ENCODE measurements at places on chromosomes 2 and 18.
A peak's percentile ranks its signal among the peaks of the same experiment; 100 is the strongest.

DNA sequence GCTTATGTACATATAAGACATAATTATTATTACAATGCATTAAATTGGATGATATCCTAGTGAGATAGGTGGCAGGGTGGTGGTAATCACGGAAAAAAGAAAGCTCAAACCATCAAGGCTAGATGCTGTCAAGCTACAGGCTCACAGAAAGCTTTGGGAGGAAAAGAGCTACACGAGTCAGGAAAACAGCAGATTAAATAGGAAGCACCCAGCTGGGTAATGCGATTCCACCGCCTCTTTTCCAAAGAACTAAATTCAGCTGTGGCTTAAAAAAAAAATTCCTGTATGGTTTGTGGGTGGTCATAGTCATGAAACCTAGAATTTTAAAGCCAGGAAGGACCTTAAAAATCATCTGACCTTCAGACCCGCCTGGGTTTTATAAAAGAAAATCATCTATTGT, 23.7 kb upstream of the PTPN4 start:
- DNase-seq = no peak

- no peak for DNase-seq
These were observed 27.9 kb downstream of the MARCO start for GRCh38 chr2:118969734-118970395.

GRCh38 chr2:144067506-144067905, 452.4 kb downstream of the ZEB2 start:
- DNase-seq = no peak

- no peak for DNase-seq
These were observed 7.3 kb downstream of the IL1R1 start for GRCh38 chr2:102149644-102150455.

- peak; percentile 49 for DNase-seq
These were observed 188.6 kb upstream of the FN1 start for GRCh38 chr2:215624423-215624829.

GRCh38 chr2:191864628-191865374, 17.9 kb upstream of the CAVIN2 start:
- no peak for DNase-seq

DNA sequence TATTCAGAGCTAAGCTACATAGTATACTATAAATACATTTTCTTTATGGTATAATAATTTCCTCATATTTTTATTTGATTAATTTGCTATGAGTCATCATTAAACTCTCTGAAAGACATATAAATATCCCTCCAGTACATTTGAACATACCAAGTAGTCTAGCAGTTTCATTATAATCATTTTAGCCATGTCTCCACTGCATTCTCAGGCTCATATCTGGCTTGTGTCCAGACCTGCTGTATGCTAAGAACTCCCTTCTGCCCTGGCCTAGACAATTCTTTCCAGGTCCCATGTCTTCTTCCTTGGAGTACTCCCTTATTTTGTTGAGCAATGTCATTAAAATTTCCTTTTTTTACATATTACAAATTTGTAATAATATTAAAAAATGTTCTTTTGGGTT, 16.6 kb upstream of the DYNC1I2 start:
- DNase-seq = no peak

DNA sequence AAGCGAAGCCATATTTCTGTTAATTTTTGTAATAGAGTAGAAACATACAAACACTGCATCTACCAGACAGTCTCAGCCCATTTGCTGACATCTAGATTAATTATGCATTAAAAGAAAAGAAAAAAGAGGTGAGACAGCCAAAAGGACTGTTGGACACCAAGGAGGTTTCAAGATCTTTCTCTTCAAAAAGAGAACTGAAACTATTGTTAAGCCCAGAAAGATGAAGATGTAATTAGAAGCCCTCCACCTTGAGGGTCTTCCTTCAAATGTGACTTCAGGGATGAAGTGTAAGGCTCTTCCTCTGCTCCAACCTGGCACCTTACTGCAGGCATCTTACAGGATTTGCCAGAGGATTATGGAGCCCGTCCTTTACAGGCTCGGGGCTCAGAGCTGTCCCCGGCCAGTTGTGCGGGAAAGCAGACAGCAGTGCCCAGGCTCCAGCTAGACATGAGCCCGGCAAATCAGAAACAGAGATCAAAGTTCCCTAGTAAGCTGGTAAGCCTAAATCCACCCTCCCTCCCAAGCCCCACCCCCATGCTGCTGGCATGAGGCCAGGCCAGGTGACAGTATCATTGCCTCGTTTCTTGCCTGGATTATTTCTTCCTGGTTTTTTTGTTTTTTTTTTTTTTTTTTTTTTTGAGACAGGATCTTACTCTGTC, 38.9 kb downstream of the ADI1 start:
- no peak for DNase-seq

DNA sequence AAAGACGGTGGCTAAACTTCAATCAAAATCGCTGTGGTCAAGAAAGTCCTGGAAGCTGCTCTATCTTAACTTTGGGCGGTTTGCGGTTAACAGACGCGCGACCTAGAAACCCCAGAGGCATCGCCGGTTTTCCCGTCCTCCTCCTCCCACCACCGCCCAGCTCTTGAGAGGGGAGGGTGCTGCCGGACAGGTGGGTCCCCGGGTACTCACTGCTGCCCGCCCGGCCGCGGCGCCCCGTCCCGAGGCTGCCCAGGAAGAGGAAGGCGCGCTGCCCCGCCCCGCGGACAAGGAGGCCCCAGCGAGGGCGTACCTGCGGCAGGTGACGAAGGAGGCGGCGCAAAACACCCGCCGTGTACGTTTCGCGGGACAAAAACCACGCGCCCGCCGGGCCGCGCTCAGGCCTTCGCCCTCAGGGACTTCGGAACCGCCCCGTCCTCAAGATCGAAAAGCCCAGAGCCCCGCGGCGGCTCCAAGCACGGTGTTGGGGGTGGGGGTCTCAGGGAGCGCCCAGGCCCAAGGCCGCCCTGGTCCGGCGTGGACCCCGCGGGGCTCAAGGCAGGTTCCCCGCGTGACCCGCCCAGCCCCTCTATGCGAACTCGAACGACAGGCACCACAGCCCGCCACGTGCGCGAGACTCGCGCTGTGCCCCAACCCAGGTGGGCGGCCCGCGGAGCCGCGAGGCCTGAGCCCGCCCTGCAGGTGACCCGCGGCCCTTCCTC, at the start of gene SH3YL1:
TSS of gene SH3YL1 (minus strand) at position 259 of the 719 bp plus-strand sequence. CDS start at position 211, 48 bp downstream.
- no peak for DNase-seq

GRCh38 chr18:46061387-46061786, 10.7 kb downstream of the PSTPIP2 start:
- no peak for DNase-seq

DNA sequence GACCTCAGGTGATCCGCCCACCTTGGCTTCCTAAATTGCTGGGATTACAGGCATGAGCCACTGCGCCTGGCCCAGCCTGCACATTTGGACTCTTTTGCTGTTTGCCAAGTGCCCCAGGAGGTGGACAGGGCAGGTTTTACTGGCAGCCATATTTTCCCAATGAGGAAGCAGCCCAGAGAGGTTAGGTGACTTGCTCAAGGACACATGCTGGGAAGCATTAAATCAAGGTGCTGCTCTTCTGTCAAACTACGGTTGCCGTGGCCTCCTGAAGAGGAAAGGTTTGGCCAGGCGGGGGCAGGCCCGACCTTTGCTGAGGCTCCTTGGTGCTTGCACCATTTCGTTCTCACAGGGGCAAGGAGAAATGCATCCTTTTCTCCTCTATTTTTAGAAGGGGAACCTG, 44.0 kb downstream of the DNMT3A start:
- DNase-seq = no peak
